ENCODE measurements at places on chromosomes 4 and X.
A peak's percentile ranks its signal among the peaks of the same experiment; 100 is the strongest.

GRCh38 chr4:1504595-1505500 is 98.6 kb upstream of the NKX1-1 start:
- no peak for DNase-seq

DNA sequence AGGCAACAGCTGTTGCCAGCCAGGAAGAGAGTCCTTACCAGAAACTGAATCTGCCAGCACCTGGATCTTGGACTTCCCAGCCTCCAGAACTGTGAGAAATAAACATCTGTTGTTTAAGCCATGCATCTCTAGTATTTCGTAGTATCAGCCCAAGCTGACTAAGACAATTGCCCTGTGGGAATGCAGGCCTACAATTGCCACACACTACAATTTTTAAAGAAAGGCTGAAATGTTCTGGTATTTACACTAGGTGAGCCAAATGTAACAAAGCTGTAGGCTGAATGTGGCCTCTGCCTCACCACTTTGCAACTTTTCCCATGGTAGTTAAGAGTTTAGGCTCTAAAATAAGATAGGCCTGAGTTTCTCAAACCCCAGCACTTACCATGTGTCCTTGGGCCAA is 59.1 kb downstream of the SPATA18 start:
- no peak for DNase-seq

DNA sequence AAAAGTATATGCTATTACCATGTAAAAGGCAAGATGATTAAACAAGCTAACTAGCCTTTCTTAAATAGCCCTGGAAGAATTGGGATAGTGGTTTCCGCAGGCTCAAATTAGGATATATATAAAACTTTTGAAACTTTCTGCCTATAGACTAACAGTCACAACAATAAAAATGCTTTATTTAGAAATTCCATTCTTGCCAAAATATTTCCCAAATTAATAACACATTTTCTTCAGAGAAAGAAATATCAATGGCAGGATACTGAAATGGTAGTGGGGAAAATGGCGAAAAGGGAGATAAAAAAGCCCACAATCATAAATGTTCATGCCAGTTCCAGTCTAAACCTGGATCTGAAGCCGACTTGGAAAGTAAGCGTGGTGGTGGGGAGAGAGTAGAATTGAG is 56.0 kb downstream of the MAD2L1 start:
- no peak for DNase-seq

GRCh38 chr4:186132577-186133242 is 28.2 kb downstream of the FAM149A start:
- peak; percentile 3 for DNase-seq

GRCh38 chr4:8697826-8698225 is 105.3 kb downstream of the CPZ start:
- DNase-seq, result no peak

- DNase-seq, result no peak
These were observed 16.6 kb downstream of the DKC1 start for GRCh38 chrX:154779261-154779660.

DNA sequence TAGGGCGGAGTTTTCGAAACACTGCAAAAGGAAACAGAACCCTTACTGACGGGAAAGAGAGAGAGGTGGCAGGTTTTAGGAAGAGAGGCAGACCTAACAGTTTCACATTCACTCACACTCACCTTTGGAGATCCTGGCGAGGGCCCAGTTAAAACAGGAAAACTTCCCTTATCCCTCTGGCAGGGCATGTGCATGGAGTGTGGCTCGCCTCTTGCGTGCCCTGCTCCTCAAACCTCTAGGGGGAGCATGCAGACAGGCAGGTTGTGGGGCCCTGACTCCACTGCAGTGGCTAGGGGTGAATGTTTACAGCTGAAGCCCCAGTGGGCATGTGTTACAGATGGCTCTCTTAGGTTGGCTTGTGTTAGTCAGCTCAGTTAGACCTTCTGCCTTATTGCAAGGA is 451.5 kb downstream of the UBE2NL start:
- DNase-seq, result no peak

- no peak for DNase-seq
These were observed 321.0 kb downstream of the OPHN1 start for GRCh38 chrX:68112321-68112720.

All from amniotic stem cell (primary cell).